ENCODE measurements at places on chromosomes 12 and 14. TPM values are rescaled to one million over a fixed set of nuclear protein-coding genes. Genes with fewer than 3 reads are reported as not detected.

TCL1B gene
- not detected for total RNA-seq

TAS2R7 gene
- not detected for total RNA-seq

TC2N gene
- total RNA-seq: 0.18 TPM

C14orf132 gene
- total RNA-seq: 16.1 TPM

RFLNA gene
- 76.1 TPM for total RNA-seq
